ENCODE measurements at places on chromosomes 11 and 22.

- no peak overlapping the region for H3K27ac ChIP-seq
- H3K4me3 ChIP-seq, result no peak overlapping the region
- peaks cover 65% of the 10 kb centered on the region for H3K4me1 ChIP-seq
- H3K36me3 ChIP-seq, result peaks cover 56% of the 10 kb centered on the region
- no peaks in the 10 kb centered on the region for H3K27me3 ChIP-seq
Observed at GRCh38 chr11:117076941-117077691, 21.1 kb downstream of the SIK3 start.

GRCh38 chr11:68504432-68505066 lies 44.0 kb downstream of the PPP6R3 start:
- H3K27me3 ChIP-seq, result no peaks in the 10 kb centered on the region
- H3K4me3 ChIP-seq, result no peak overlapping the region
- peaks cover 76% of the 10 kb centered on the region for H3K4me1 ChIP-seq

GRCh38 chr11:120932305-120932915 lies 91.5 kb upstream of the TBCEL start:
- DNase-seq, result no peak

- no peak overlapping the region for H3K27ac ChIP-seq
- H3K4me3 ChIP-seq, result no peak overlapping the region
- no peak for DNase-seq
- H3K4me1 ChIP-seq, result peaks cover 7% of the 10 kb centered on the region
- no peaks in the 10 kb centered on the region for H3K27me3 ChIP-seq
- H3K36me3 ChIP-seq, result no peaks in the 10 kb centered on the region
Observed at GRCh38 chr22:34866495-34867131, 199.3 kb upstream of the ISX start.

DNA sequence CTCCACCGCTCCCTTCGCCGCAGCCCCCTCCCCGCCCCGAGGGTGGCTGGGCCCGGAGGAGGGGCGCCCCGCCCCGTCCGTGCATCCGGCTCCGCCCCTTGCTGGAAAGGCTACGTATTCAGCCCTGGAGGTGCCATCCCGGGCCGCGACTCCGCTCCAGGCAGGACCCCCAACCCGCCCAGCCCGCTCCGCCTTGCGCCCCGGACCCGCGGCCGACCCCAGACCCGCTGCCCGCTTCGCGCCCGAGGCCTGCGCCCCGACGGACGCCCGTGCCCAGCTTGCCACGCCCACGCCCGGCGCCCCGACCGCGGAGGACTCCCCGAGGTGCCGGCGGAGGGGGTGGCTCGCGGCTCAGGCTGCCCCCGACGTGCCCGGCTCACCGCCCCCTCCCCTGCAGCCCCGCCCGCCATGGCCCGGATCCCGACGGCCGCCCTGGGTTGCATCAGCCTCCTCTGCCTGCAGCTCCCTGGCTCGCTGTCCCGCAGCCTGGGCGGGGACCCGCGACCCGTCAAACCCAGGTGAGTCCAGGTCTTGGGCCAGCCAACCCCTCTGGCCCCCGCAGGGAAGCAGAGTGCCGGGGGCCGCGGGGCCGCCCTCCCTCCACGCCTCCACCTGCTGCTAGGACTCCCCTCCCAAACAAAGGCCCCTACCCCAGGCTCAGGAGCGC lies at the start of gene ADM2:
Gene ADM2 (plus strand): TSS at position 104 of the 667 bp plus-strand sequence. CDS start 305 bp downstream, at position 409.
- peak; percentile 46 for DNase-seq
- H3K4me1 ChIP-seq, result peaks cover 6% of the 10 kb centered on the region
- peak within 1 kb of the TSS; percentile 75 for H3K4me3 ChIP-seq
- peaks cover 5% of the 10 kb centered on the region for H3K36me3 ChIP-seq
- H3K27me3 ChIP-seq, result peaks cover 19% of the 10 kb centered on the region

- H3K27me3 ChIP-seq, result no peaks in the 10 kb centered on the region
- no peak overlapping the region for H3K4me3 ChIP-seq
- H3K27ac ChIP-seq, result no peak overlapping the region
Observed at GRCh38 chr22:44075670-44076069, 51.6 kb downstream of the PARVB start.

DNA sequence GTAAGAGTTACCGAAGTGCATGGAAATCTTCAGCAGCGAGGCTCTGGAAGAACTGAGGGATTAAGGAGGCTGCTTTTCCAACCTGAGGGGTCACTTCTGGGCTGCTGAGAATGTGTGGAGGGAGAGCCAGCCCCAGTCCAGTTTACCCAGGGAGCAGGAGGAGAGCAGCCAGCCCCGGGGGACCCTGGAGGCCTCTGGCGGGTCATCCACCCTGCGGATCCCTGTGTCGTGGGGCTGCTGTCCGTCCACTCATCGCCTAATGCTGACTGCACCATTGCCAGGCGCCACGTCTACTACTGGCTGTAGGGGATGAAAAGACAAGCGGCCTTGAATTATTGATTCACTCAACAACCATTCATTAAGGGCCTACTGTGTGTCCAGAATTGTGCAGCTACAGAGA lies 228.7 kb upstream of the TBCEL start:
- H3K4me3 ChIP-seq, result no peak overlapping the region
- no peaks in the 10 kb centered on the region for H3K4me1 ChIP-seq
- no peak overlapping the region for H3K27ac ChIP-seq
- peaks cover 3% of the 10 kb centered on the region for H3K36me3 ChIP-seq

GRCh38 chr11:19055016-19055415 lies 5.5 kb downstream of the MRGPRX2 start:
- H3K4me1 ChIP-seq, result peaks cover 12% of the 10 kb centered on the region
- H3K36me3 ChIP-seq, result no peaks in the 10 kb centered on the region
- no peak overlapping the region for H3K4me3 ChIP-seq
- no peaks in the 10 kb centered on the region for H3K27me3 ChIP-seq
- DNase-seq, result no peak
- H3K27ac ChIP-seq, result peak overlapping the region; percentile 62

DNA sequence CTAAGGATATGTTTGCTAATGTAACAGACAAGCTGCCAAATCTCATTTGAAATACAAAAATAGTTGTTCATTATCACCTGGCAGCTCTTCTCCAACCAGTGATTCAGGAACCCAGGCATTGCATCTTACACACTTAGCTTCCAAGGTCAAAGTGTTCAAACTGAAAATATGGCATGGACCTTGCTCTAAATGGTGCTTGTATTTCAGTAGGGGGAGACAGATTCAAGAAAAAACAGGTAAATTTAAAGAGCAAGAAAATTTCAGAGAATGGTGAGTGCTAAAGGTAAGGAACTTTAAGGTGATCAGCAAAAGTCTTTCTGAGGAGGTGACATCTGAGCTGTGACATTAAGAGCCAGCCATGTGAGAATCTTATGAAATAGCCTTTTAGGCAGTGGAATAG lies 82.8 kb upstream of the E2F8 start:
- H3K27me3 ChIP-seq, result peaks cover 20% of the 10 kb centered on the region
- H3K4me3 ChIP-seq, result no peak overlapping the region
- DNase-seq, result no peak
- H3K4me1 ChIP-seq, result no peaks in the 10 kb centered on the region

DNA sequence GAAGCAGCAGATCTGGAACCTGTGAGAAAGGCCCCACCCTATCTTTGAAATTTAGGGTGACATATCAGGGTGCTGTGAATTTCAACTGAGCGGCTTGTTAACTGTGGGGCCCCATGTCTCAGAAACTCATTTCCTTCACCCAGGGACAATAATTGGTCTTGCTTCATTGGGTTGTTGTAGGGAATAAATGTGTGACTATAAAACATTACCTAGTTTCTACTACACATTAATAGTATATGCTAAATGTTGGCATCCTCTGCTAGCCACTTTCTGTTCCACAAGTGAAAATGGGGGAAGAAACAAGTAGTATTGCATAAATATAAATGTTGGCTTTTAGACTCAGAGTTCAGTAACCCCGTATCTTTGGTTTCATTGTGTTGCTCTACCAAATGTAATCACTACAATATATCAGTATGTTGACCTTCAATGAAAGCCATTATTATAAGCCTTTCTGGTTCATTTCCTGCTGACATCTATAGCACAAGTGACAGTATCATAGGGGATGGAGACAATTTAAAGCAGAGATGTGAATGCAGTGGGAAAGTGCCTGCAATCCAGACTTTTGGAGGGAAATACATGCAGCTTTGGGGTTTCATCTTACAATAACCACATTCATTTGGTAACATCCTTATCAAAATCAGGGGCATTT lies 905.5 kb upstream of the RAG2 start:
- H3K4me1 ChIP-seq, result no peaks in the 10 kb centered on the region
- no peak for DNase-seq
- H3K36me3 ChIP-seq, result no peaks in the 10 kb centered on the region

DNA sequence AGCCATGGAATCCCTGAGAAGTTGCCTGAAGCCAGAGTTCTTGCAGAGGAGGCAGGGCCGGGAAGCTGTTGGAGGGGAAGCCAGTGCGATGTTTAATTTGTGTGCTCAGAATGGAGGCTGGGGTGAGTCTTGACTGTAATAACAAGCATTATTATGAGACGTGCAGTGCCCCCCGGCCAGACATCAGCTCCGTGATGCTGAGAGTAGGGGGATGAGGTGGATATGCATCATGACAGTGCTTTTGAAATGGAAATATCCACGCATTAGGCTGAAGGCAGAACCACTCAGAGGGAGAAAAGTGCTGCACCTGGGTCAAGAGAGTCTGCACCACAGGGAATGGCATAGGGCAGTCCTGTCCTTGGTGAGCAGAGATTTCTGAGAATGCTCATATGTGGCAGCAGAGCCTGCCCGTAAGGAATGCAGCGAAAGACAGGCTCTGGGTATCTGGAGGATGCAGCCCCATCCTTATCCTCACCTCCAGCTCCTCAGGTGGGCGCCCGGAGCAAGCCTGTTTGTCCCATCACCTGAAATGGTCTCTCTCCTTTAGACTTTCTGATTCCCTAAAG lies 37.6 kb upstream of the SEZ6L start:
- no peak for DNase-seq
- H3K4me3 ChIP-seq, result no peak overlapping the region
- peaks cover 1% of the 10 kb centered on the region for H3K27me3 ChIP-seq
- no peaks in the 10 kb centered on the region for H3K36me3 ChIP-seq
- H3K27ac ChIP-seq, result no peak overlapping the region

DNA sequence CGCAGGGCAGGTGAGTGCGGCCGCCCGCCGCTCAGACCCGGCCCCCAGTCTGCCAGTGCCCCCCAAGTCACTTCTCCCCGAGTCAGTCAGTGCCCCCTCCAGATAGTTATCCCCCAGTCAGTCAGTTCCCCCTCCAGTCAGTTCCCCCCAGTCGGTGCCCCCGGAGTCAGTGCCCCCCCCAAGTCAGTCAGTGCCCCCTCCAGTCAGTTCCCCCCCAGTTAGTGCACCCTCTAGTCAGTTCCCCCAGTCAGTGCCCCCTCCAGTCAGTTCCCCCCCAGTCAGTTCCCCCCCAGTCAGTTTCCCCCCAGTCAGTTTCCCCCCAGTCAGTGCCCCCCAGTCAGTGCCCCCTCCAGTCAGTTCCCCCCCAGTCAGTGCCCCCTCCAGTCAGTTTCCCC lies 411 bp downstream of the PPP6R2 start:
- H3K4me3 ChIP-seq, result peak overlapping the region; percentile 59
- DNase-seq, result no peak
- no peak overlapping the region for H3K27ac ChIP-seq
- peaks cover 4% of the 10 kb centered on the region for H3K4me1 ChIP-seq

DNA sequence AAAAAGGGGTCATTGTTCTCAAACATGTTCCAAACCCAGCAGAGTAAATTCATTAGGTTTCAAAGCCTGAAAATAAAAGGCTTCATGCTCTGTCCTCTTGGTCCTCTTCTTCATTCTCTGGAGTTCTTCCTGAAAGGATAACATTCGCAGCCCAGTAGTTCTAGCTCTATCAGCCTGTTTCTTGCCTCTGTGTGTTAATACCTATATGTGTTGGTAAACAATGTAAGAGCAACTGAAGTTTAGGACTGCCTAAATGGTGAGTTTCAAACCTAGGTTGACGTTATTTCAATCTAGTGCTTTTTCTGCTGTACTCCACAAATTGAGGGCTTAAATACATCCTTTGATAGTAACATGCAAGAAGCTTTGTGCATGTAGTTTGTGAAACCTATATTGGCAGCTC lies 9.4 kb downstream of the AASDHPPT start:
- no peak for DNase-seq
- no peaks in the 10 kb centered on the region for H3K27me3 ChIP-seq
- peaks cover 33% of the 10 kb centered on the region for H3K36me3 ChIP-seq
- peak overlapping the region; percentile 56 for H3K27ac ChIP-seq

DNA sequence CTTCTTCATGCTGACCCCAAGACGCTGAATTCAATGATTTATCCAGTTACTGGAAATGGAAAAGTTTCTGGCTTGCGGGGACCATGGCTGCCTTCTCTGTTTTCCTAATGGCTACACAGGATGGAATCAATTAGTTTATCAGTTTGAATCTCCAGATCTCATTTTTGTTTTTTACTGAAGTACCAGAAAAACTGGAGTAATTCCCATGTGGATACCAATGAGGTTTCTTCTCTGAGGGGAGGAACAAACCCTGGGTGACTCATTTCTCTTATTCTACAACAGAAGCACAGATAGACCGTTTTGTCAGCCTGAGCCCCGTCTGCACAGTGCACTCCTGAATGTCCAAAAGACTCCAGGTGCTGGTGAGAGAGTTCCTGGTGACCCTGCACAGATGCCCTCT lies 3.4 kb downstream of the ZNF195 start:
- DNase-seq, result no peak
- no peak overlapping the region for H3K4me3 ChIP-seq
- H3K27me3 ChIP-seq, result no peaks in the 10 kb centered on the region
- H3K4me1 ChIP-seq, result peaks cover 50% of the 10 kb centered on the region
- peaks cover 55% of the 10 kb centered on the region for H3K36me3 ChIP-seq
- peak overlapping the region; percentile 13 for H3K27ac ChIP-seq

- H3K4me1 ChIP-seq, result no peaks in the 10 kb centered on the region
- no peaks in the 10 kb centered on the region for H3K36me3 ChIP-seq
- H3K4me3 ChIP-seq, result no peak overlapping the region
- H3K27me3 ChIP-seq, result peaks cover 28% of the 10 kb centered on the region
Observed at GRCh38 chr22:21991304-21991596, 8.7 kb upstream of the TOP3B start.

DNA sequence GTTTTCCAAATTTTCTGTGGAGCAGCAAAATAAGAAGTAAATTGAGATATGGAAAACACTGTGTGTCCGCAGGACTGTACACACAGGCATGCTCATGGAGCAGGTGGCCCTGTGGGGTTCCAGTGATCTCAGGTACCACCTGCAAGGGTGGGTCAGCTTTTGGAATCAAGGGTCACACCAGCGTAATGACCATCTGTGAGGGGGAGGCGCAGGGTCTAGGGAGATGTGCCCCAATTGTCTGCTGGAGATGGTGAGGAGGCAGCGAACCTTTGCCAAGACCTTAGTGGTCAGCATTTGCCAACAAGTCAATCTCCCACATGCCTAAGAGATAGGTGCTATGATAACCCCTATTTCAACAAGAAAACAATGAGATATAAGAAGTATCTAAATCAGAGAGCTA lies 49.4 kb downstream of the SHANK2 start:
- no peaks in the 10 kb centered on the region for H3K36me3 ChIP-seq
- no peak for DNase-seq
- no peak overlapping the region for H3K4me3 ChIP-seq
- peaks cover 30% of the 10 kb centered on the region for H3K27me3 ChIP-seq

- no peak for DNase-seq
- no peak overlapping the region for H3K27ac ChIP-seq
- no peak overlapping the region for H3K4me3 ChIP-seq
- no peaks in the 10 kb centered on the region for H3K4me1 ChIP-seq
- no peaks in the 10 kb centered on the region for H3K36me3 ChIP-seq
Observed at GRCh38 chr11:43532041-43532440, 148.5 kb upstream of the HSD17B12 start.
